ENCODE measurements at places on chromosomes 2 and 18.
A peak's percentile ranks its signal among the peaks of the same experiment; 100 is the strongest.

- no peak for DNase-seq
- peaks cover 8% of the 10 kb centered on the region for H3K4me1 ChIP-seq
- H3K4me3 ChIP-seq = no peak overlapping the region
- H3K27ac ChIP-seq = no peak overlapping the region
Observed at GRCh38 chr18:5415031-5415430, 119.5 kb upstream of the ZBTB14 start.

DNA sequence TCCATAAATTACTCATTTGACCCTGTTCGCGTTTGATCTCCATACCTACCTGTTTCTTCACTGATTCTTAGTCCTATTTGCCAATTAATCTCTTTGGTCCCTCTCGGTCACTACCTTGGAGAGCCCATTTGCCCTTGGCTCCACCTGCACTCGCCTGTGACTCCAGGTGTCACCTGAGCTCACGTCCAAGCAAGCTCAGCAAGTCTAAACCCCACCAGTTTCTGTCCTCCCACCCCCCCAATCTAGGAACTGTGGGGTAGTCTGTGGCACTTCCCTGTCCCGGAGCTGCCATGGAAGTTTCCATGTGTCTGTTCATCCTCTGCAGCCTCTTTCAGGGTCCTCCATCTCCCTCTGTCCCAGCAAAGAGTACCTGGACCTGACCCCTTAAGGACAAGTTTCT lies 68.1 kb upstream of the BCL2L11 start:
- H3K36me3 ChIP-seq = no peaks in the 10 kb centered on the region
- H3K27ac ChIP-seq = no peak overlapping the region
- H3K27me3 ChIP-seq = peaks cover 46% of the 10 kb centered on the region
- no peak overlapping the region for H3K4me3 ChIP-seq
- no peak for DNase-seq

- no peak overlapping the region for H3K27ac ChIP-seq
- DNase-seq = no peak
- H3K4me1 ChIP-seq = peaks cover 24% of the 10 kb centered on the region
- H3K27me3 ChIP-seq = no peaks in the 10 kb centered on the region
- H3K36me3 ChIP-seq = no peaks in the 10 kb centered on the region
Observed at GRCh38 chr2:167758292-167758691, 489.1 kb downstream of the STK39 start.

DNA sequence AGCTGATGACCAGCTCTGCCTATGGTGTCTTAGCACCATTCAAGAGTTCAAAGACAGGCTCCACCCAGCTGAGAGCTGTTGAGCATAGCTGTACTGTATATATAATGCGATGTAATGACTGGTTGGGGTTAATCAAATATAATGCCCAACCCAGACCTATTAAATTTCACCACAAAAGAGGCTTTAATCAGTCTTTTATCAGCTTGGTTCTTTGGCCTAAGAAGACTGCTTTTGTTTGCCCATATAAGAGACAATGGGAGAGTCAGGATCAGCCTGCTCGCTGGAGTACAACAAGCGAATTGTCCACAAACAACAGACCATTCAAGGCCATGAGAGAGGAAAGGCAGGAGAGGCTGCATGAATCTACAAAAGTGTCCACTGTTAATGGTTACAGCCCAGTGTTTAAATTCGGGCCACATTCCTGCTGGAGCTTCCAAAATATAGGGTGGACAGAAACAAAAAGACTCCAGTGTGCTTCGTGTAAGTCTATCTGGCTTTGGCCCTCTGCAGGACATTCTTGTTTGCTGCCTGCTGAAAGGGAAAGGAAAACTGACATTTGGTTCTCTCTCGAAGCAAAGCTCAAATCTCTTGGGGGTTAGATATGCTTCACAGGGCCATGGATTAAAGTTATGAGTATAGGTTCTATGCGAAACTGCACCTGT lies 299.0 kb upstream of the FBXO11 start:
- H3K4me1 ChIP-seq = peaks cover 7% of the 10 kb centered on the region
- no peaks in the 10 kb centered on the region for H3K36me3 ChIP-seq
- H3K27me3 ChIP-seq = no peaks in the 10 kb centered on the region
- no peak for DNase-seq

GRCh38 chr2:104847586-104848160 lies 6.2 kb upstream of the POU3F3 start:
- no peak for DNase-seq
- H3K27ac ChIP-seq = no peak overlapping the region
- H3K27me3 ChIP-seq = peaks cover 95% of the 10 kb centered on the region

- peaks cover 33% of the 10 kb centered on the region for H3K27me3 ChIP-seq
- H3K4me3 ChIP-seq = no peak overlapping the region
- H3K27ac ChIP-seq = no peak overlapping the region
- no peak for DNase-seq
- peaks cover 4% of the 10 kb centered on the region for H3K4me1 ChIP-seq
- H3K36me3 ChIP-seq = no peaks in the 10 kb centered on the region
Observed at GRCh38 chr2:100230754-100231153, 88.4 kb upstream of the AFF3 start.

- no peak for DNase-seq
- H3K27ac ChIP-seq = no peak overlapping the region
- H3K27me3 ChIP-seq = no peaks in the 10 kb centered on the region
Observed at GRCh38 chr2:144836635-144837350, 316.9 kb upstream of the ZEB2 start.

DNA sequence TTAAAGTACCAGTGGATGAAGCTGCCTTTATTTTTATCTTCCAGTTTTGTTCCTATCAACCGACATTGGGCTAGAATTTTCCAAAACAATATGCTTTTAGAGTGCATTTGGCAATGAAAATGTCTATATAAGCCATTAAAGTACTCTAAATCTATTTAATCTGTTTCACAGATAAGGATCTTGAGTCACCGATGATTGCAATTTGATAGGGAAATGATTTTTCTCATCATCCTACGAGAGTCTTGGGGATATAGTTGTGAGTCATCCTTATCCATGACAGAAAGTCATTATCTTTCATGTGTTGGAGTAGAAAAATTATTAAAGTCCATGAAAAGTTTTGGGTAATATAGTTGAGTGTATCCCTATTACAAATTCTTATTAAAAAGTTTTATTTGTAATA lies 26.1 kb downstream of the SLC39A10 start:
- no peak overlapping the region for H3K27ac ChIP-seq
- peaks cover 29% of the 10 kb centered on the region for H3K36me3 ChIP-seq
- no peak for DNase-seq
- H3K4me3 ChIP-seq = no peak overlapping the region
- H3K4me1 ChIP-seq = peaks cover 19% of the 10 kb centered on the region

GRCh38 chr2:27796791-27797765 lies 25.6 kb downstream of the MRPL33 start:
- H3K4me3 ChIP-seq = no peak overlapping the region
- no peak for DNase-seq
- peak overlapping the region; percentile 97 for H3K27ac ChIP-seq
- peaks cover 15% of the 10 kb centered on the region for H3K4me1 ChIP-seq

DNA sequence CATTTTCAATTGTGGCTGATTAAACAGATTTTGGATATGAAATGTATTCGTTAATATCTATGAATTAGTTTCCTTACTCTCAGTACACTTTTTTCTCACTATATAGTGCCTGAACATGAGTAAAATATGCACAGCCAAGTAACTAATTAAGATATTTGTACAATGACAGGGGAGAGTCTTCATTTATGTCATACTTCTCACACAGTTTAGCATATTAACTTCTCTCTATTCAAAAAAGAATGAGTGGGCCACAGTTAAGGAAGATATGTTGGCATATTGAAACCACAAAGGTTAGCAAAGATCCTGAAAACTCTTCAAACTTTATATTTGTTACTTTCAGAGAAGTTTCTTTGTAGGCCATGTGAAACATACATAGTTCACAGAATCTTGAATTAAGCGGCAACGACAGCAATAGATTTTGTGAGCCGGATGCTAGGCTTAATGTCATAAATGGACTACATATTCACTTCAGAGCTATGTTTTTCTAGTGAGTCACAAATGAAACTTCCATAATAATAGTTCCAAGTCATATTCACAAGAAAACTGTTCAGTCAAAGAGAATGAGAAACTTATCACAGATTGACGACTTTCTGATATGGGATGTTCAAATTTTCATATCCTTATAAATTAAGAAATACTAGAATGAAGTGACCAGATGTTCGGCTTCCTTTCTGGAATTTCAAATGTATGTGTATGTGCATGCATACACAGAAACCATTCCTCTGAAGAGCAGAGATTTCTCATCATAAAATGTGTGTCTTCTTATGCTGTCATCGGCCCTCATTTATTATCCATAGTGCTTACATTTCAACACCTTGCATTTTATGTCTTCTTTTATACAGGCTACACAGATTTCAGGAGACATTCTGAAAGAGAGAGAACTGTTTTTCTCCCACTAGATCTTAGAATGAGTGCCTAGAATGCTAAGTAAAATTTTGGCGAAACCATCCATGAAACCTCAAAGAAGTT lies 584.0 kb downstream of the SATB2 start:
- H3K4me1 ChIP-seq = no peaks in the 10 kb centered on the region
- H3K36me3 ChIP-seq = no peaks in the 10 kb centered on the region
- no peak overlapping the region for H3K4me3 ChIP-seq

GRCh38 chr18:6366776-6367175 lies 47.9 kb downstream of the L3MBTL4 start:
- H3K27ac ChIP-seq = no peak overlapping the region
- no peak overlapping the region for H3K4me3 ChIP-seq
- H3K27me3 ChIP-seq = no peaks in the 10 kb centered on the region
- no peak for DNase-seq
- H3K36me3 ChIP-seq = no peaks in the 10 kb centered on the region

GRCh38 chr18:72866442-72866900 lies 1.3 kb downstream of the NETO1 start:
- no peaks in the 10 kb centered on the region for H3K36me3 ChIP-seq
- no peak for DNase-seq
- H3K27me3 ChIP-seq = peaks cover 93% of the 10 kb centered on the region

- DNase-seq = no peak
- H3K4me1 ChIP-seq = no peaks in the 10 kb centered on the region
- no peaks in the 10 kb centered on the region for H3K36me3 ChIP-seq
Observed at GRCh38 chr18:43507842-43508481, 230.7 kb upstream of the SYT4 start.

GRCh38 chr2:23363831-23364230 lies 21.1 kb upstream of the KLHL29 start:
- peaks cover 6% of the 10 kb centered on the region for H3K4me1 ChIP-seq
- no peak overlapping the region for H3K4me3 ChIP-seq
- DNase-seq = no peak
- no peak overlapping the region for H3K27ac ChIP-seq
- no peaks in the 10 kb centered on the region for H3K27me3 ChIP-seq

- no peak overlapping the region for H3K27ac ChIP-seq
- H3K27me3 ChIP-seq = no peaks in the 10 kb centered on the region
- DNase-seq = no peak
- H3K4me3 ChIP-seq = no peak overlapping the region
Observed at GRCh38 chr2:69734854-69735544, 6.9 kb upstream of the ANXA4 start.

- H3K27ac ChIP-seq = no peak overlapping the region
- no peaks in the 10 kb centered on the region for H3K4me1 ChIP-seq
- H3K4me3 ChIP-seq = no peak overlapping the region
Observed at GRCh38 chr18:35736696-35737095, 155.2 kb downstream of the GALNT1 start.

- H3K36me3 ChIP-seq = peaks cover 6% of the 10 kb centered on the region
- H3K4me1 ChIP-seq = peaks cover 90% of the 10 kb centered on the region
- no peaks in the 10 kb centered on the region for H3K27me3 ChIP-seq
- H3K4me3 ChIP-seq = no peak overlapping the region
- peak overlapping the region; percentile 88 for H3K27ac ChIP-seq
Observed at GRCh38 chr2:37770797-37771196, 99.4 kb upstream of the CDC42EP3 start.

DNA sequence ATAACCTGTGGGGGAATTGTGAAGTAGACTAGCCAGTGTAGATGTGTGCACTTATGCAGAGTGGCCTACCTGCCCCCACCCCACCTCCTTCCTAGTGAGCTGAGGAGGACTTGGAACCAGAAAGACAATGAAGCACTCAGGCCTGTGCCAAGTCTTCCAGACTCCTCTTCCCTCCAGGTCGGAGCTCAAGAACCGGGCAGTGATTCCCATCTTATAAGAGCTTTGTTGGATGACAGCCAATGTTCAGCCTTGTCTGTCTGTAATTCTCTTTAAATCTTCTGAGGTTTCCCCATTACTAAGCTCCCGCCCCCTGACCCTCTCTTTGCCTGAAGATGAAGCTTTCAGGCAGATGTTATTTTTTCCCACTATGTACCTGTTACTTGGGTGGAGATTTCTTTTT lies 121.0 kb downstream of the SMAD2 start:
- H3K27ac ChIP-seq = peak overlapping the region; percentile 61
- peaks cover 24% of the 10 kb centered on the region for H3K36me3 ChIP-seq
- DNase-seq = no peak
- no peaks in the 10 kb centered on the region for H3K27me3 ChIP-seq

GRCh38 chr2:126792993-126793392 lies 105.7 kb upstream of the TEX51 start:
- no peak overlapping the region for H3K4me3 ChIP-seq
- no peaks in the 10 kb centered on the region for H3K4me1 ChIP-seq
- H3K27me3 ChIP-seq = peaks cover 71% of the 10 kb centered on the region
- no peaks in the 10 kb centered on the region for H3K36me3 ChIP-seq

DNA sequence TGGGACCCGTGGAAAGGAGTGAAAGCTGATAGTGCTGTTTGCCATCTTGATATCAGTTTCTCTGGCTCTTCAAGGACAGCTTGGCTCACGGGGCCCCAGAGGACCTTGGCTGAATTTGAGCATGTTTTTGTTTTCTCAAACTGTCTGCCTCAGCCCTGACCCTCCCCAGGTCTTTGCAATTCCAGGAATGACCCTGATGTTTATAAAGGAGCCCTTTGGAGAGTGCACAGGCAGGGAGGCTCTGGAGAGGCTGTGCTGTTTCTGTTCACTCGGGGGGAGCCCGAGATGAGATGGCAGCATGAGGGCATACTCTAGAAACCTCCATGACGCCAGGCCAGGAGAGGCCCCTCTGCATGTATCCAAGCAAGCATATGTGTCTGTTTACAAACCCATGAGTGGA lies 16.4 kb downstream of the IGFBP2 start:
- H3K27ac ChIP-seq = no peak overlapping the region
- no peaks in the 10 kb centered on the region for H3K27me3 ChIP-seq
- DNase-seq = no peak
- no peak overlapping the region for H3K4me3 ChIP-seq
- peaks cover 24% of the 10 kb centered on the region for H3K4me1 ChIP-seq
- peaks cover 21% of the 10 kb centered on the region for H3K36me3 ChIP-seq

- H3K36me3 ChIP-seq = peaks cover 28% of the 10 kb centered on the region
- no peak overlapping the region for H3K27ac ChIP-seq
- H3K4me3 ChIP-seq = no peak overlapping the region
- DNase-seq = no peak
- H3K27me3 ChIP-seq = no peaks in the 10 kb centered on the region
Observed at GRCh38 chr18:49476664-49477411, 10.2 kb downstream of the C18orf32 start.

DNA sequence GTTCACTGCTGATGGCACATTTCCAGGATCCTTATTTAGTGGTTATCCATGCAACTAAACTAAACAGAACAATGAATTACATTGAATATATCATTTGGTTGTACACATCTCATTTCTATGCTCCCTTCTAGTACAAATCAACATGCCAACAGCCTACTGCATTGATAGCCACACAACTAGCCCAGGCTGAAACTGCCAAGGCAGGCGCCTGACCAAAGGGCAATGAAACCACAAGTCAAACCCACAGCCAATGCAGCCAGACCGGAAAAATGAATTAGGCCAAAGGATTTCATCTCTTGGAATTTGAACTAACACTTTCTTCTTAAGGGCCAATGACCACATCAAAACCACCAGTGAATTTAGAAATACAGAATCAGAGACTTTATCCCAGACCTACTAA lies 196.4 kb downstream of the NOL4 start:
- no peaks in the 10 kb centered on the region for H3K27me3 ChIP-seq
- no peak for DNase-seq
- peaks cover 4% of the 10 kb centered on the region for H3K4me1 ChIP-seq
- no peak overlapping the region for H3K4me3 ChIP-seq
- H3K36me3 ChIP-seq = no peaks in the 10 kb centered on the region
- H3K27ac ChIP-seq = no peak overlapping the region
